ENCODE measurements at places on chromosomes 2 and 18.
A peak's percentile ranks its signal among the peaks of the same experiment; 100 is the strongest.

DNA sequence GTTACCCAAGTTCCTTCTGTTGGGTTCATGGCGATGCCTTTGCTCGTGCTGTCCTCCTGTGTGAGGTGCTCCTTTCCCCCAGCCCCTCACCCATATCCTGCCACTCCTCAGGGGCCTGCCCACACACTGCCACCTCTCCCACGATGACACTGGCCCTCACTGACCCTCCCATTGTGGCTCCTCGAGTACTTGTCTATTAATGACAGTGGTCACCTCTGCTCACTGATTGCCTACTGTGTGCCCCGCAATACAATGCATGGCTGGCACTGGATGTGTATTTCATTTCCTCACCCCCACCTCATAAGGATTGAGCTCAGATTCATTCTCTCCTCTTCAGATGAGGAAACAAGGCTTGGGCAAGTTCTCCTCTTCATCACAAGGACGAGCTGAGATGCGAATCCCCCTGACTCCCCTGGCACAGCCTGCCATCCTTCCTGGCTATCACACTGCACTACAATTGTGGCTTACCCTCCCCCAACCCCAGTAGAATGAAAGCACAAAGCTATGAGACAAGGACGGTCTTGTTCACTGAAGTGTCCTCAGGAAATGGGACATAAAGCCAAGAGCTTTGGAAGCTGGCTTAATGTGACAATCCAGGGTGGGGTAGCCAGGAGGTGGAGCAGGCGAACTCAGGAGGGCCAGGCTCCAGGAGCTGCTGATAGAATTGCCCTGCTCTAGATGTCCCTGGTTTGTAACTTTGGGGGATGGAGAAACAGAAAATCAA is 93.9 kb upstream of the RAB12 start:
- no peak for DNase-seq

DNA sequence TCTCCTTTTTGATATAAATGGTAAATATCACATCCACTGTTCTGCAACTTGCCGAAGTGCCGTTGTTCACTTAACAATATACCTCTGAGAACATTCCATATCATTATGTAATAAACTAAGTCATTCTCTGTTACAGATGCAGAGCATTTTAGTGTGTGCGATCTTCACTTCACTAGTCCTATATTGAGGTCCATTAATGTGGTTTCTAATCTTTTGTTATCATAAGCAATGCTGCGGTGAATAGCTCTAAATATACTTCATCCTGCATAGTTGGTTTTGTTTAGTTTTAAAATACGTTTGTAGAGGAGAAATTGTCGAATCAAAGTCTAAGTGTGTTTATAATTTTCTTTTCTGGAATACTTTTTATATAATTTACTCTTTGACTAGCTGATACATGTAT is 280.3 kb upstream of the TRIB2 start:
- DNase-seq, result no peak

GRCh38 chr2:148794558-148794957 is 80.5 kb upstream of the KIF5C start:
- no peak for DNase-seq

DNA sequence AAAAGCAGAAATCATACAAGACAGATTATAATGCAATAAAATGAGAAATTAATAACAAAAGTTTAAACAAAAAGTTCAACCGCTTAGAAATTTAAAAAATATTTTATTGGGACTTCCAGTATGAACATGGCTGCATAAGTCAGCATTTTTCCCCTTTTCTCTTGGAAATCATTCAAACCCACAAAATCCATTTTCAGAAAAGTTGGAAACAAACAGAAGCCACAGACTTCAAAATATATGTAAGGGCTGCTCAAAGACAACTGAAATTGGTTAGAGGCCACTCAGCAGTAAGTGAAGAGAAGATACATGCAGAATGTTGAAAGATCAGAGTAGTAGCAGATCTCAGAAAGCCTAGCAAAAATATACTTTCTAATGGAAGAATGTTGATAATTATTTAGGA is 194.0 kb downstream of the DYSF start:
- DNase-seq, result no peak

DNA sequence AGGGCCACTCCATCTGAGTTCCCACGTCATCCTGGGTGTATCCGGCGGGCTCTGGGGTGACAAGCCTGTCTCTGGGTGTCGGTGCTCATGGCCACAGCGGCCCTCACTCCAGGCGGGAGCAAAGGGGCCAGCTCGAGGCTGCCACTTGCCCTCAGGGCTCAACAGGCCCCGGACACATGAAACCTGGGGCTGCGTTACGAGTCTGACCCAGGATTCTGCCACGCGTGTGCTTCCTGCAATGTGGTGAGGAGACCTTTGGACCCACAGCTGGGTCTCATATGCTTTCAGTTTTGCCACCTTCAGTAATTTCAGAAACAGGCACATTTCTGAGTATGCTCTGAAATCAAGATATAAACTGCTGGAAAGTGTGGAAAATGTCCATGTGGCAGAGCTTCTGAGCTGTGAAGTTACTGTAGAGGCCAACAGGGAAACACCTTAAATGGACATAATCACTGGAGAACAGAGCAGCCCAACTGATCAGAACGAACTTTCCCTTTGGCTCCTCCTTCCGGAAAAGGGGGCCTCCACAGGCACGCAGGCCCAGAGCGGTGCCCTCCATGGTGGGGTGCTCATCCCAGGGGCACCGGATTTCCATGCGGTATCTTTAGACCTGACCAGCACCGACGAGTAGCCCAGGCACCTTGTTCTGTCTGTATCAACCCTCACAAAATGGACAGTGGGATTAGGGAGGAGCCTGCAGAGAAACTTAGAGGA is 14.1 kb downstream of the PER2 start:
- no peak for DNase-seq

- no peak for DNase-seq
Observed at GRCh38 chr2:162261032-162261945, 18.0 kb upstream of the FAP start.

- no peak for DNase-seq
Observed at GRCh38 chr18:13289481-13290205, 71.1 kb downstream of the LDLRAD4 start.

DNA sequence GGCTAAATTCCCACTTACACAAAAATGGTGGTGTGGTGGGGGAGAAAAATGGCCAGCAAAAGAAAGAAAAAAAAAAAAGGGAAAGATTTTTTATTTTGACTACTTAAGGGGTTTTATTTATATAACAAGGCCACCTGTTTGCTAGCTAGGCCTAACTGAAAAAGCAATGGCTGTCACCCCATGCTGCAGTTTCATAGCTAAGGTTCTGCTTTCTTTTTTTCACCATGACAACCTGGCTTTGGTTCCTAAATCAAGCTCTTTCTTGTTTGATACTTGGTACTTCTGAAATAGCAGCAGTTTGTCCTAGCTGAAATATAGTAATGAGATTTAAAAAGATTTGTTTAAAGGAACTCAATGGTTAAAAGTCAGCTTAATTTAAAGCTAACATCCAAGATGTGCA is 433.2 kb upstream of the MEX3C start:
- DNase-seq, result no peak

DNA sequence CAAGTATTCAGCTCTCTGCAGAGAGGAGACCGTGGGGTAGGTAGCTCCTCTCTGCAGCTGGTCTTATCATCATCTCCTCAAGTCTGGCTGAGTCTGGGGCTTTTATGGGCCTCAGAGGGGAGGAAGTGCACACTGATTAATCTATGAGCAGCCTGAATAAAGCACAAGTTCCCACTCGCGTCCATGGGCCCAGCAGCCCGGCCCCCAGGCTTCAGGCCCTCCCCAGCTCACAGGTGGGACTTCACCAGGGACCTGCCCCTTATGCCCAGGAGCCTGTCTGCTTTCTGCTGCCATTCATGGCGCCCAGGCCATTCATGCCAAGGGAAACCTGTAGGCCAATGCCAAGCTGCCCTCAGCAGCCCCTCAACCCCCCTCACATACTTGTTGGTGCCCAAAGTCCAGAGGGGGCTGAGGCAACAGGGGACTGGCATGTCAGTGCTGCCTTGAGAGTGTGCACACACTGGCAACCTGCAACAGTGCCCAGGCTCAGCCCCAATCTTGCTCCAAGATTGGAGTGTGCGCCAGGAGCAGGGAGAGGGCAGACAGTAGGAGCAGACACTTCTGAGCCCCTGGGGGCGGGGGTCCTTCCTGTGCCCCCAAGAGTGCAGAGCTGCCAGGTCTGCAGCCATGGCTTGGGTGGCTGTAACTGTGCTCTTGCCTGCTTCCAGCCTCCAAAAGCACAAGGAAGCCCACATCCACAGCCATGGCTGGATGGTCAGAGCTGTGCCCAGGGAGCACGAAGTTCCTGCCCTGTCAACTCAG is 375.6 kb upstream of the VWC2L start:
- no peak for DNase-seq

- DNase-seq, result no peak
Observed at GRCh38 chr2:217930761-217931563, 71.8 kb downstream of the TNS1 start.

GRCh38 chr2:15844211-15844801 is 96.0 kb upstream of the MYCN start:
- DNase-seq, result peak; percentile 47

DNA sequence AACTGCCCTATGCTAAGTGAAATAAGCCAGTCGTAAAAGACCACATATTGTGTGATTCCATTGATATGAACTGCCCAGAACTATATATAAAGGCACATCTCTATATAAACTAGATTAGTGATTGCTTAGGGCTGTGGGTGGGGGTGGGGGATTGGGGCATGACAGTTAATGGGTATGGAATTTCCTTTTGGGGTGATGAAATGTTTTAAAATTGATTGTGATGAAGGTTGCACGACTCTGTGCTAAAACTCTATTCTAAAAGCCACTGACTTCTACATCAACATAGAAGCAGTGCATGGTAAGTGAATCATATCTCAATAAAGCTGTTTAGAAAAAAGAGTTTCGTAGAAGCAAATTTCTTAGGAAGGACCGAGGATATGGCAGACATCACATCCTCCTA is 53.0 kb downstream of the CDCA7 start:
- no peak for DNase-seq

DNA sequence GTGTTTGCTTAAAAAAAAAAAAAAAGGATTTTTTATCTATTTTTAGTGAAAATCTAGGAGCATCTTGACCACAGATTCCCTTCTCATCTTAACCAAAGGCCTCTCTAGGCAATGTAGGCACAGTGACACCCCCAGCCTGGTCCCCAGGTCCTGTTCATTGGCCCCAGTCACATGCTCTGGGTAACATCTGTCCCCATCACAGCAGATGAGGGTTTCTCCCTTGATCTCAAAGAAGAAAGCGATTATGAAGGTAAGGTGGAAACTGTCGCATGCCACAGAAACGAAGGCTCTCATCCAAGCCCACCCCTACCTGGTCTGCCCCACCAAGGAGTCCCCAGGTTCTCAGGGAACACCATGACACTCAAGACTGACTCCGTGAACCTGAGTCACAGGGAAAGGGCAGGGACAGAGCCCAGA is 4.7 kb downstream of the HS6ST1 start:
- no peak for DNase-seq

GRCh38 chr2:190911813-190912212 is 31.2 kb downstream of the GLS start:
- DNase-seq, result no peak

- DNase-seq, result no peak
Observed at GRCh38 chr2:179565807-179566206, 295.6 kb downstream of the ZNF385B start.

DNA sequence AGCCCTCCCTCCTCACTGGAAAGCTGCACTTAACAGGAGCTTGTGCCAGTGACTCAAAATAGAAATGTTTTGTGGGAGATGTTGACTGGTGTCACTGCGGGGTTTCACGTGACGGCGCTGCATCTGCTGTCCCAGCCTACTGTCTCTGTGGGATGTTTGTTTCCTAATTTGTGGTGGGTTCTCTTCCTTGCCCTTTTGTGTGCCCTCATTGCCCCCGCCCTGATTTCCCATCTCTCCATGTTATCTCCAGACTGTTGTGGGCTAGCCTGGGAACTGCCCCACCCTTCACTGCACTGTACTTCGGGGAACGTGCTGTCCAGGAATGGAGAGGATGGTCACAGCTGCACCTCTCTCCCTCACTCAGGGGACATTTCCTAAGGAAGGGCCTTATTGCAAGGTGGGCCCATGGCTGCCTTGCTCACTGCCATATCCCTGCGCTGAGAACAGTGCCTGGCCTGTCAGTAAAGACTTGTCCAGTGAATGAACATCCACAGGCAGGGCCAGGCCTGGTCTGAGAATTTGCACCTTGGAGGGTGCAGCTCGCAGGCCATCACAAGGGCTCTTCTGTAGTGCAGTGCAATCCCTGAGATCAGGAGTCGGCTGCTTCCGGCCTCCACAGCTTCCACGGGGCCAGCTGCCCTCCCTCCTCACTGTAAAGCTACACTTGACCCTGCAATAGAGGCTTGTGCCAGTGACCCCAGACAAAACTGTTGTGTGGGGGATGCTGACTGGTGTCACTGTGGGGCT is 18.1 kb downstream of the ZAP70 start:
- no peak for DNase-seq

DNA sequence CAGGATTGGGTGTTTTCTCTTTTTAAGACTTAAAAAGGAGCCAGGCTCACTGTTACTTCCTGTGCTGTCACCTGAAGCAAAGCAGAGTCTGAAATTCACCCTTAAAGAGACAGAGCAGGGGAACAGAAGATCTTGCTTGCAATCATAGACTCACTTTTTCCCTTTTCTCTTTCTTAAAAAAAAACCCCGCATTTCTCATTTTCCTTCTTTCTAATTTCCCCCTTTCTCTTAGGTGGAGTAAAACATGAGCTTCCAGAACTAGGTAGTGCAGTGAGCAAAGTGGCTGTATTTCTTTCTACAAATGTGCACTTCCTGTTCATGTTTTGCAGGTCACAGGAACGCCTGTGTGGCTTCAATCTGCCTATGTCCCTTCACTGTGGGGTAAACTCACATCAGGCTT is 381.2 kb downstream of the LPIN1 start:
- DNase-seq, result no peak

- DNase-seq, result no peak
Observed at GRCh38 chr2:137302957-137303356, 537.6 kb downstream of the THSD7B start.

DNA sequence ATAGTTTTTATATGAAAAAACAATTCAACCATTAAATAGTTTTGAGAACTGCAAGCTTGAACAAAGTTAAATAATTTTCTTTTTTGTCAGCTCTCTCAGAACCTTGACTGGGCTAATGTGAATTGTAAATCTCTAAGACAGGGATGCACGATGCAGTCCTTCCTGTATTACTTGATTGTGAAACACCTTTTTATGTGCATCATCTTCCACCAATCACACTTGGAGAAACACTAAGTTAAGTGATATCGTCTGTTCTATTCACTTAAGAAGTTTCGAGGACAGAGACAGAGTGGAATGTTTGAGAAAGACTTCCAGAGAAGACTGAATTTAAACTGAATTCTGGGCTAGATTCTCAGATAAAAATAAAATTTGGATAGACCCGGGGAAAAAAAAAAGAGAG is 238.2 kb downstream of the MREG start:
- DNase-seq, result no peak

Data from K562 (cell line).